ENCODE measurements at places on chromosomes 7 and 10. TPM values are rescaled to one million over a fixed set of nuclear protein-coding genes. Genes with fewer than 3 reads are reported as not detected.

The PSPH gene
- total RNA-seq = 48.4 TPM

The MYPN gene
- total RNA-seq = 12.5 TPM

The FAM221A gene
- total RNA-seq = 1.1 TPM

The CCZ1B gene
- total RNA-seq = 25.5 TPM

The HIP1 gene
- total RNA-seq = 10.0 TPM

The REPIN1 gene
- 20.6 TPM for total RNA-seq

The OPTN gene
- 34.8 TPM for total RNA-seq

All from IMR-90 (cell line).